Stimulated activated CD4-positive, alpha-beta T cell treated with anti-CD3 and anti-CD28 coated beads, Interleukin-2, amount 100 ng/mL, for 48 hours (primary cell): ENCODE measurements at places on chromosomes 1 and 21.
A peak's percentile ranks its signal among the peaks of the same experiment; 100 is the strongest.

DNA sequence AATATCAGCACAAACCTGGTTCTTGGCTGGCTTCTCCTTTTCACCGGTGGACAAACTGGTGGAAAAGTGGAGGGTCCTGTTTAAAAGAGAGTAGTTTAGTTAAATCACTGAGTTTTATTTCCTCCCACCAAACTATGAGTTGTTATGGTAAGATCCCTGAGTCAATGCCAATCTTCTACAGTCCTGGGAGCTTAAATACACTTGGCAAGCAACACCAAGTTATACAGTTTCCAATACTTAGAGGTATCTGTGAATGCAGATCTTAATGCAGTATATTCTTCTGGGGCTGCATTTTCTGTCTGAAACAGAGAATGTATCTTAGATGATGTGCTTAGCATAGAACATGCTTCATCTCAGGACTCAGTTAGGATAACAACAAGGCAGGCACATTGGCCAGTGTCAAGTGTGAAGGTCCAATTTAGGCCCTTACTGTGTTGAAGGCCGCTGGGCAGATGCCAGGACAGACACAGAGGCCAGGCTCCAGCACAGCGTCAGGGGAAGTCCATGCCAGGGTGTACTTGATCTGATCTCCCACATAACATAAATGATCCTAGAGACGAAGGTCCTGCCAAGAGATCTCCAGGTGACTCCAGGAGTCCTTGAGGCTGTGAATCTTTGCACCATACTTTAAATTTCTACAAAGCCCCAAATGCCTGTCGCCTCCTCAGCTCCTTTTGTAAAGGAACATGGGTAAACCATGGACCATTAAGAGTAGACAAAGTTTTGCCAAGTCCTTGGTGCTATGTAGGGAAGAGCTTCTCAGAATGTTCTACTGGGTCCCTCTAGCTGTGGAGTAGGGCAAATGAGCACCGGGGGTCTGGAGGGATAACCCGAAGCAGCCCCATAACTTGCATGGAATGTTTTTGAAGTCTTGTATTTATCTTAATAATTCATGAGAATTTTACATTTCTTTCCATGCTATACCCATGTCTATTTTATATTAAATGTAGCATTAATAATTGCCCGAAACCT, 76.8 kb downstream of the KCNJ15 start:
- no peak for DNase-seq

DNA sequence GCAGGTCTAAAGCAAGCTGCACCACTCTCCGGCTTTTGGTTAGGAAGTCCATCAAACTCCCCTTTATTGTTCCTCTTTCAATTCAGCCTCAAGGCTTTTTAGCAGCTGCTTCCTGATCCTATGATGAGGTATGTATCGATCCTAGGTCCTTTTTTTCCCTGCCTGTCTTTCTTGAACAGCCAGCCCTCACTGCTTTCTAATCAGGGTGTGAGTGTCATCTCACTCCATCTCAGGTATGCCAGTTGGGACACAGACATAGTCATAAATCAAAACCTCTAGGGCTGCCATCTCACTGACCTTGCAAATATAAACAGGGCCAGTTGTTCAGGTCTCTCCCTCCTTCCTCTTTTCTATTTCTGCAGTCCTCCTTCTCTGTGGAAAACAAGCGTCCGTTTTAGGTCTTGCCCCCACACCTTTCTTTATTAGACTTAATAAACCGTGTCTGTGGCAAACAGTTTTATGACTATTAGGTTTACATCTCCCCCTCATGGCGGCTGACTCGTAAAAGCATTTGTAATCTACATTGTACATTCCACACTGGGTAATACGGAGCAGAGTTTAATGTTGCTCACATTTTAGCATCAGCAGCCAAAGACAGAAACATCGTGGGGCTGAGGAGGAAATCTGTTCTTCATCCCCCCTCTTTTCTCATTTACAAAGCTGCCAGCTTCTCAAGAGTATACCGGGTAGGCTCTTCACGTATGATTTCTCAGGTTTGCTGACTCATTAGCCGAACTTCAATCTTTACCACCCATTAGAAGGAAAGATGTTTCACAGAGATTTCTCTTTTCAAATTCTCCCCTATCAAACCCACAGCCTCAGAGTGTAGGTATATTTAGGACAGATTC, 11.6 kb downstream of the STYXL2 start:
- DNase-seq = no peak

- no peak for DNase-seq
Measured at GRCh38 chr1:161080441-161081405, 8.6 kb downstream of the NECTIN4 start.

GRCh38 chr1:162040001-162040400, 16.3 kb upstream of the OLFML2B start:
- no peak for DNase-seq

DNA sequence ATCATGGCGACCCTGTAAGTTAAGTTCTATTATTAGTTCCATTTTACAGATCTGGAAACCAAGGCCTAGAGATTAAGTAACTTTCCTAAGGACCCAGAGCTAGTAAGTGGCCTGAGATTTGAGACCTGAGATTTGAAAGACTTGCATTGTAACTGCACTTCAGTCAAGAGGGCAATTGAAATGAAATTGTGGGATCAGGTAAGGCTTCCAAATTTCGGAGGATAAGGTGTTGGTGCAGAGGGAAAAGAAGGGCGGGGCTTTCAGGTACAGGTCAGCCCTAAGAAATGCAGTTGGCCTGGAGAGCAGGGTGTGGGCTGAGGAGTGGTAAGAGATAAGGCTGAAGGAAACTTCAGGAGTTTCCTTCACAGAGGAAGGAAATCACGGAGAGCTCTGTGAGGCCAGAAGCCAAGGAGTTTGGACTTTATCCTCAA, 51.1 kb downstream of the SLC16A1 start:
- DNase-seq = no peak

DNA sequence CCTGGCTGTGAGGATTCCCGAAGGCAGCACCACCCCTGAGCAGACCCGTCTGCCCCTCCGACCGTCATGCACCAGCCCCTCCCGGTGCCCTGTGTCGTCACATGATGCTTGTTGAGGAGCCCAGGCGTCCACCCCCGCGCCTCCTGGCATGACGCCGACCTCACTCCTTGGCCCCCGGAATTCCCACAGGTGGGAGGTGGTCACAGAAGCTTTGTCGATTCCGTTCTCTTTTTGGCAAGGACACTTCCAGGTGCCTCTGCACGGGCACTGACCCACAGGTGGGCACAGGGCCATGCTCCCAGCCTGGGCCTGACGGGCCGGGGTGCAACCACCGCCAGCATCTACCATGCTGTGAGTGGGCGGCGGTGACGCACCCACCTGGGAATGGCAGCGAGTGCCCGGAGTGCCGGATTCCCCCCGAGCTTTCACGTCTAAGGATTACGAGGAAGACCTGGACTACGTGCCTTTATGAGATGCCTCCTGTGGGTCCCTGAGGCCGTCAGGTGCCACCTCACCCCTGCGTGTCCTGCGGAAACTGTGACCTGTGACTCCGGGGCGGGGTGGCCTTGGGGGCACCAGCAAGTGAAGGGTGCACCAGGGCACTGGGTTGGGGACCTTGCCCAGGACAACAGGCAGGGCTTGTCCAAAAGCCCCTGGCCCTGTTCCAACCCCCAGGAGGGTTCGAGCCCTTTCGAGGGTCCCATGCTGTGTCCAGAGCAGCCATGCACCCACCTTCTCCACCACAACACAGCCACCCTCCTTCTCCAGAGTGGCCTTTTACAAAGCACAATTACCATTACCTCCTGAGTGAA, 31.4 kb upstream of the COL6A1 start:
- no peak for DNase-seq

GRCh38 chr1:172955161-172955815, 95.5 kb downstream of the TNFSF18 start:
- DNase-seq = no peak

- no peak for DNase-seq
Measured at GRCh38 chr1:114219172-114219868, 65.7 kb upstream of the SYT6 start.

- DNase-seq = no peak
Measured at GRCh38 chr1:168230709-168231108, 4.9 kb downstream of the SFT2D2 start.

DNA sequence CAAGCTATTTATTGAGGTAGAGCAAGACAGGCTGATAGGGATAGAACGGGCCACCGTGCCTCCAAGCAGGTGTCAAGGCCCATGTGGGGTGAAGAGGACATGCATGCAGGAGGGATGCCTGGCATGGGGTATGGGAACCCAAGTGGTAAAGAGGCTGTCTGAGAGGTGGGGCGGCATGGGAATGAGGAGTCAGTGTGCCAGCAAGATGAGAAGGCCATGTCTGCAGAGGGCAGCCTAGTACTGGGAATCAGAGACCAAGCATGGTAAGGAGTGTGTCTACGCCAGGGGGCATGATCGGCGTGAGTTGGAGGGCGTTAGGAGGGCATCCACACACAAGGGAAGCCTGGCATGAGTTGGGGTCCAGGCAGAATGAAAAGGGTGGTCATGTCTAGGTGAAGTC, 303.7 kb upstream of the PLD5 start:
- no peak for DNase-seq

DNA sequence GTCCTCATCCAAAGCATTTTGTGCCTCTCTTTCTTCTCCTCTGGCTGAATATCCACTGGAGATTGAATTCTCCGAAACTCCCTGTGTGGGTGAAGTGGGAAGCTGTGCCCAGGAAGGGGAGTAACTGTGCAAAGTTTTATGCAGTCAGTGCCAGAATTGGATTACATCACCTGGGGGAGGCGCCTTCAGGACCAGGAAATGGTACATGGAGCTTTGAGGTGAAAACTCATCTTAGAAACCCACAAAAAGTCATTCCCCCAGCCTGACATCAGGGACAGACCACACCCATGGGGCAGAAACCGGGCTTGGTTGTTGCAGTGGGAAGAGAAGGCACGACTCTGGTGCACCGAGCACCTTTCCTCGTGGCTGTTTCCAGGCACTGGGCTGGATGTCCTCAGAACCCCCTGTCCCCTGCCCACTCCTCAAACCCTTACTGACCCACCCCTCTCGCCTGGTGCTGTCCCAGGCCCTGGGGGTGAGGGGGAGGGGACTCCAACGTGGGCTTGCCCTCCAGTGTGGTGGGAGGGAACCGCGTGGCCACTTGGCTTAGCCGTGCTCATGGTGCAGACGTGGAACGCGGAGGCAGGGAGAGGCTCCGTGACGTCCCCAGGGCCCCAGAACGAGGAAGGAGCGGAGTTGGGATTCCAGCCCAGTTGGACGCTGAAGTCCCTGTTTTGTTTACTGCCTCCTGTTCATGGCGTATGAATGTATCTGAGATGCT, 15.7 kb downstream of the TFF3 start:
- peak; percentile 19 for DNase-seq

GRCh38 chr1:208329300-208329699, 85.1 kb upstream of the PLXNA2 start:
- DNase-seq = no peak

- no peak for DNase-seq
Measured at GRCh38 chr21:39660191-39660980, 47.6 kb downstream of the B3GALT5 start.

GRCh38 chr1:76330991-76331603, 256.6 kb downstream of the ST6GALNAC3 start:
- peak; percentile 16 for DNase-seq

DNA sequence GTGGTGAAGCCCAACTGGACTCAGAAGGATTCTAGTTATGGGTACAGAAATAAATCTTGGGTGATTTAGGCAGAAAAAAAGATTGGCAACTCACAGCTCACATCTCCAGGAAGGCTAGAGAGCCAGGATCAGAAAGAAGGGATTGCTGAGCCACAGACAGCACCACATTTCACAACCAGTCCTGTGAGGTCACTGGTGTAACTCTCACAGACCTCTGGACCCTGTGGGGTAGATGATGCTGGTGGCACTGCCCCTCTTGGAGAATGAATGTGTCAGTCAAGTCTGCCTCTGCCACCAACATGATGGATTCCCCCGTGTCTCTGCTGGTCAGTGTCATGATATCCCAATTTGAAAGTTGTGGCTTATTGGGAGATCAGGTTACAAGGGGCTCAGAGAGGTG, 70.9 kb upstream of the HMCN1 start:
- DNase-seq = no peak

- DNase-seq = no peak
Measured at GRCh38 chr1:180137776-180138175, 16.9 kb upstream of the QSOX1 start.

GRCh38 chr1:96973605-96974004, 252.0 kb downstream of the PTBP2 start:
- no peak for DNase-seq

GRCh38 chr1:168159251-168159650, 19.5 kb upstream of the TIPRL start:
- no peak for DNase-seq

- no peak for DNase-seq
Measured at GRCh38 chr1:192474080-192474683, 101.4 kb upstream of the RGS1 start.

DNA sequence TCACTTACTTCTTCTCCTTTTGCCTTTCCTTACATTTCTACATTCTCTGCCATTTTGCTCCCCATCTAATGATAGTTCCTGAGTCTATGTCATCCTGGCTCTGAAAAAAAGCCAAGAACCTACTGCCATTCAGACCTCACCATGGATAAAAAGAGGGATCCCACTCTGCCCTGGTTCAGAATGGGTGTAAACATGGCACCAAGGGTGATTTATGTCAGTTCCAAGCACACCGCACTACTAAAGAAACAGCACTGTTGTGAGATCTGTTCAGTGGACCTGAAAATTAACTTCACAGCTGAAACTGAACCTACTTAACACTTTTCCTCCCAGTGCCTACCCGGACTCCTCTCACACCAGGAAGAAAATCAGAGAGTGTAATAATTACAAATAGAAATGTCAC, 72.3 kb upstream of the NTPCR start:
- DNase-seq = no peak

DNA sequence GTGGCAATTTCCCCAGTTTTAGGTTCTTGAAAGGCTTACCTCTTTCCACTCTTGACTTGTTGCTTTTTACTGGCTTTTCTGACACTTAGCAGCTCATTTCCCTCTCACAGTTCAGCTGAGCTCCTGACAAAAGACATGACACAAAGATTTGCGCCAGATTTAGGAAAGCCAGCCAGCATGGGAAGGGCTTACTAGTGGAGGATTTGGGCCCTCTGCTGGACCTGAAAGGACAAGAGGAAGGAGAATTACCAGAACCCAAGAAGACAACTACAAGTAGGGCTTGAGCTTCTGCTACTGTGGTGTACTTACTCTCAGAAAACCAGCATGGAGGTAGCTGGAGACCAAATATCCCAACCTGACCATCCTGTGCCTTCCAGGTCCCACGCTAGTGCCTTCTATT, 784.5 kb downstream of the BRINP3 start:
- DNase-seq = no peak

DNA sequence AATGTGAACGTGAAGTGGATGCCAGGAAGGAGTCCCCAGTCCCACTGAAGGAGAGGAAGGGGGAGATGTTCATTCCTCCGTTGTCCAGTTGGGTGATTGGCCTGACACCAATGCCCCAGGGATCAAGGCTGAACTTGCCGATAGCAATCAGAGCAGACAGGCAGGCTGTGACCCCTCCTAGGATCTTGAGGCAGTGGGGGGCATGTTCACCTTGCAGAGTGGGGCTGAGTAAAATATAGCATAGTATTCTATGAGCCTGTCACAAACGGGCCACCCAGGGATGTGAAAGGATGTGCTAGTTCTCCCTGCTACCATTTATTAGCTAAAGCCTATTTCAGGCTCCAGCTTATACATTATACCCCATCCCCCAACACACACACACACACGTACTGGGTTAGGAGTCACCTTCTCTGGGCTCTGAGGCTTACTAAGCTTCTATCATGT, 80.7 kb upstream of the CD34 start:
- DNase-seq = no peak

GRCh38 chr1:1596493-1597274, 3.3 kb downstream of the FNDC10 start:
- no peak for DNase-seq

- no peak for DNase-seq
Measured at GRCh38 chr1:172429331-172430127, 9.0 kb downstream of the C1orf105 start.

- no peak for DNase-seq
Measured at GRCh38 chr1:170530972-170531757, 801 bp upstream of the GORAB start.
